ENCODE measurements at places on chromosomes 4 and X. TPM values are rescaled to one million over a fixed set of nuclear protein-coding genes. Genes with fewer than 3 reads are reported as not detected.

The WNK3 gene
- total RNA-seq: 0.29 TPM

The PAGE1 gene
- not detected for total RNA-seq

The AMBN gene
- total RNA-seq: not detected

The MAGEA2B gene
- total RNA-seq: not detected

The BST1 gene
- 62.6 TPM for total RNA-seq

The LARP1B gene
- 48.4 TPM for total RNA-seq

The CTAG2 gene
- total RNA-seq: not detected

The USP17L28 gene
- not detected for total RNA-seq

The ANXA10 gene
- total RNA-seq: 5.9 TPM

The NMU gene
- total RNA-seq: not detected

The GPRIN3 gene
- 0.57 TPM for total RNA-seq

The TLR3 gene
- total RNA-seq: 1.7 TPM

The SMIM31 gene
- not detected for total RNA-seq

The MTMR8 gene
- total RNA-seq: not detected
